ENCODE measurements at places on chromosomes 6 and 20.

DNA sequence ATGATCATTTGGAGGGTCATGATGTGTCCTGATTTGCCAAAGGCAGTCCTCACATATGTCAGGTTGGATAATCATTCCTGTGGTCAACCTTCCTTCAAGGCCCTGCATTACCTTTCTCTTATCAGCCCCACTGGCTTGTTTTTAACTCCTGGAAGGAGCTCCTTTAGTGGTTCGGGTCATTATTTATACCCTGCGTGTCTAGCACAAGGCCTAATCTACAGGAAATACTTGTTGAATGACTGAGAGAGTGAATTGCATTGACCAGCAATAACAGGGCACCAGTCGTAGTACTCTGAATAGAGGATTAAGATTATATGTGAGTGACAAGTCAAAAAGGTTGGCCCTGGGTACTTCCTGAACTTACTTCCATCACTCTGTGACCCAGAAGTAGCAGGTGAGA lies 4.5 kb downstream of the HIVEP2 start:
- DNase-seq = no peak

DNA sequence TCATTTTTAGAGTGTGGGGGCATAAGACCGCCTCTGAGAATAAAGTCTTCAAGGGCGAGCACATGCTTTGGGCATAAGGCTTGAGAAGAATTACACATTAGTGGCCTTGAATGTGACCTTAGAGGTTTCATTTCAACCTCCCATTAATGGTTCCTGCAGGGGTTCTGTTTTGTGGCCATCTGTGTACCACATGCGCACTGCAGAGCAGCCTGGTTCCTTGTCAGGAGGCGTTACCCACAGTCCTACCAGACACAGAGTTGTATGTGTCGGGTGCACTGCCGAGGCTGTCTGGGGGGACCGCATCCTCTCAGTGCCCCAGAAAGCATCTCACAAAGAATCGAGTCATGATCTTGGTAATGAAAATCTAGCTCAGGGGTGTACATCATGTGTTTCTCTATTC lies 115.7 kb downstream of the B3GAT2 start:
- no peak for DNase-seq

GRCh38 chr20:56360908-56361205 lies 2.1 kb downstream of the FAM210B start:
- no peak for DNase-seq

GRCh38 chr6:138404666-138405337 lies 779 bp downstream of the HEBP2 start:
- DNase-seq = no peak

DNA sequence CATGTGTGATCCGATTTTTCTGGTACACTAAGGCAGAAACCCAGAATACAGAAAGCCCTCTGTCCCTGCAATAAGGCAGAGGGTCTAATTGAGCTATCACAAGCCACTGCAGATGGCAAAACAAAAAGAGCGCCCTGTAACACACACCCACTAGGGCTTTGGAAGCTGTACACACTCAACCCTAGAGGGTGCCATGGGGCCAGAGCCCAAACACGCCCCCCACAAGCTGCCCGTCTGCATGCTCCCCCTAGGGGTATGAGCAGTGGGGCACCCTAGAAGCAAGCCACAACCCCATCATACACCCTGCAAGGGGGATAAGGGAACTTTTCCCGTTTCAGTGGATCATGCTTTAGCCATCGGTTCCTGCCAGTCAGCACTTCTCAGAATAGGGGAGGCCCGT lies 62.2 kb upstream of the PDE10A start:
- no peak for DNase-seq

DNA sequence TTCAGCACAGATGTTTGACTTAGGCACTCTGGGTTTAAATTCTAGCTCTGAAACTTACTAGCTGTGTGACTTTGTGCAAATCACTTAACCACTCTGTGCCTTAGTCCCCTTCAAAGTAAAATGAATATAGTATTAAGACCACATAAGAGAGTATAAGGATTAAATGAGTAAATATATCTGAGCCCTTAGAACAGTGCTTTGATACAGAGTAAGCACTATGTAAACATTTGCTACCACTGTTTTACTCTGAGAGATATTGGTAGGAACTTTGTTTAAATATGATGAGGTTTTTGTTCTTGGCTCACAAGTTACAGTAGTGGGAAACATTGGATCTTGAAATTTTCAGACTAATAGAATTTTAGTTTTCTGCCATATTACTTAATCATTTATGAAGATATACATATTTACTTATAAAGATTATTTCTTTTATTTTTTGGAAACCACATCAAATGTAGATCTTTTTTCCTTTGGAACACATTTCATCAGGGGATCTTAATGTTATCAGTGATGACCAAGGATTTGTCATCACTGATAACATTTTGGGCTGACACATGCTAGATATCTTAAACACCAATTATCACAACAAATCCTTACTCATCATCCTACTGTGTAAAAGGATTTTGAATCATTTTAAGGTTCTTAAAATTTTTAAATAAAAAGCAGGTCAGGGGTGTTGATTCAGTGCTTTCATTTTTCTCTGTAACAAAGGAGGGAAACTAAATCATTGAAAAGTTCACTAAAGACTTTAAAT lies 226.2 kb downstream of the EYA4 start:
- DNase-seq = no peak

GRCh38 chr20:64038224-64038564 lies 2.2 kb downstream of the C20orf204 start:
- DNase-seq = no peak

DNA sequence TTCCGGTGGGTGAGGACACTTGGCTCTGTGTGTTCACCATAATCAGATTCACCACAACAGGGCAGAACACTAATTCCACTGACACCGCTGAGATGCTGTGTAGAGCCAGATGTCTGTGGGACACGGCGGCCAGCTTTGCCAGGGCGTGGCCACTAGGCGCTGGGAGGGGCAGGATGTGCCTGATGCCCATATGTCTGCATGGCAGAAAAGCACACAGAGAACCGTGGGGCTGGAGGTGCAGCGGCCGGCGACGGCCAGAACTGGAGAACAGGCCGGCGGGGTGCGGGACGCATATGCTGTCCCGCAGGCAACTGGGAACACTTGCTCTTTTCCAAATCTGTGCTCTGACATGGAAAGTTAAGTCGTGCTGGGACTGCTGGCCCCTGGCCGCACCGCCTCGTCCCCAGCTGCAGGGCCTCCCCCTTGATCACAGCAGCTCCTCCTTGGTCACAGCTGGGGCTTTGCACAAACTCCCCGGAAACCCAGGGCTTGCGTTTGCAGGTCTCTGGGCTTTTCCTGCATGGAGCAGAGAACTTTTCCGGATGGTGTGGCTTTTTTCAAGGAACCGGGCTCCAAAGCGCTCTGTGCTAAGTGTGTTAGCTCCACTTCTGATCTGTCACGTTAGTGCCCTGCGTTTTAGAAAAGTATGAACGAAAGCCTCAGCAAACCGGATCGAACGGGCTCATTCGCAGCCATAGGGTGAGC lies 31.1 kb downstream of the NTSR1 start:
- peak; percentile 75 for DNase-seq

Measured in GF-D8 (cell line).